ENCODE measurements at places on chromosomes 7 and 10.

DNA sequence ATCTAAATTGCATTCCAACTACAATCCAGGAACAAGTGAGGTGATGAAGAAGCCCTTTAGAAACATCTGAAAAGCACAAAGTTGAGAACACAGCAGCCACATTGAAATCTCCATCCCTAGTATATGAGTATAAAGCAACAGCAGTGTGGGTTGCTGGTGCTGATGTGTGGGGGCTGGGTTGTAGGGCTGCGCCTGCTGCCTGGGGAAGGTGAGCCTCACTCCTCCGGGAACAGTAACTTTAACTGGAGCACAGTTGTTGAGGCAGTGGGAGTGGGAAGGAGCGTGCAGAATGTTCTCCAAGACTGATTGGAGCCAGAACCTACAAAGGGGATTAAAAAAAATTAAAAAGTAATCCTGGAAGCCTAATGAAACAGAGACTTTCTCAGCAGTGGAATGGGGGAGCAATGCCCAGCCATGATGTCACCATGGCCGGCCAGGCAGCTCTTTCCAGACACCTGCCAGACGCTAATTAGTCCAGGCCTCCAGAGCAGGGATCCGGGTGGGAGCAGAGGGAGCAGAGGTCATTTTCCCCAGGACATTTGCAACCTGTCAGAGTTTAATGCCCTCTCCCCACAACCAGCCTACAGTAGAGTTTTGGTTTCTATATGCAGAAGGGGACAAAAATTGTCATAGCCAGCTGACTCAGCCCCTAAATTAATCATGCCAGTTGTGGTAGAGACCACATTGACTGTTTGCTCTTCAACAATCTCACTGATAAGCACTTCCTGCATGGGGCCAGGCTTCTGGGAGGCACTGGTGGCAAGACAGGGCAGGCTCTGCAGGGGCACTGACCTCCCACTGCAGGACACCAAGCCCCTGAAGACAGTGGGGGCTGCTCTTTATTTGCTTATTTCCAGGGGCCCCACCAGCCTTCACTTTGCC is 133.0 kb upstream of the ZNF32 start:
- no peak for DNase-seq

DNA sequence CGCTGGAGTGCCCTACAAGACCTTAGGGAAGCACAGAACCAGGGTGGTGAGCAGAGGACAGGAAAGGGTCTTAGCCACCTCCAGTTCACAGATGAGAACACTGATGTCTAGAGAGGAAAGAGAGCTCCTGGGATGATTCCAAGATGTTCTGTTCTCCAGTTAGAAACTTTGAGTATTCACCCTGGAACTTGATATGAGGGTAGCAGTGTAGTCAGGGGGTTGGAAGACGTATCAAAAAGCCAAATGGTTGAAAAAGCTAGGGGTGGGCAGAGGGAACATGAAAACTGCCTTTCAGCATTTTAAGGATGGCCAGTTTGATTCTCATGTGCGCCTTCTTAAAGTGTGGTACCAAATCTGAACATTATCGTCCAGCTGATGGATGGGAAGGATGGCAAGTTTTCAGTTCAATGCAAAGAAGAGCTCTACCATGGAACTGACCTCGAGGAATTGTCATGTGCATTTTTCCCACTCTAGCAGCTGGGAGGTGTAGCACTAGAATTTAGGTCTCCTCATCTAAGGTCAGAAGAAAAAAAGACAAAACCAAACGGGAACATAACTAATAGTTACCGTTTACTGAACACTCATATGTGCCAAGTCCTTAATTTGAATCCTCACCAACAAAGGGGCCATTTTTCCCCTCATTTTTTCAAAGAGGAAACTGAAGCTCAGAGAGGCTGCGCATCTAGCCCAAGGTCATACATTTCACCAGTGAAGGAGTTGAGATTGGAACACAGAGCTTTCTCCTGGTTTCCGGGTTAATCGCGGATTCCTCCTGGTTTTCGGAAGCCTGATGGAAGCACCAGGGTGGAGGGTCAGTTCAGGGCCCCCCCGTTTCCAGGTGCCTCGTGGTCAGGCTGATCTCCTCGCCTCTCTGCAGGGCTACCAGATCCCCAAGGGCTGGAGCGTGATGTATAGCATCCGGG is 6.0 kb upstream of the CYP26A1 start:
- DNase-seq = no peak

- no peak for DNase-seq
Observed at GRCh38 chr7:132751244-132751647, 175.0 kb upstream of the PLXNA4 start.

DNA sequence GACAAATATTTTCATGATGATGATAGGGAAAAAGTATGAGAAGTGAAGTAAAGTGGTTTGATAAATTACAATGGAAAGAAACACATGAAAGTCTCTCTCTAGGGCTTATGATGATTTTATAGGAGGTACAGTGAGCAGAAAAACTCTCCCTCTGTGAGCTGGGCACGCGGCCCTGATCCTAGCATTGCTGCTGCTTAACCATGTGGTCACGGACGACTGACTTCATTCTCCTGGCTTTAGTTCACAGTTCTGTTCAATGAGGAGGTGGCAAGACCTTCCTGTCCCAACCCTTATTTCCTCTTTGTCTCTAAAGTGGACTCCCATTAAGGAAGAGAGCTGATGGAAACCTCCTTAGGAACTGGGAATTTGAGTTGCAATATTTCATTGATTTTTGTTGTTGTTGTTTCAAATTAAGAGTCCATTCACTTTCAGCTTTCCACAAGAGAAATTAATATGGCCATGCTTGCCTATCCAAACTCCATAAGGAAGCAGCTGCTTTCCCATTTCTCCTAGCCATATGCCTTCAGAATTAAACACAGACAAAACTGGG is 8.2 kb upstream of the PON3 start:
- peak; percentile 67 for DNase-seq

- no peak for DNase-seq
Observed at GRCh38 chr7:28759475-28759971, 198.6 kb downstream of the TRIL start.

- DNase-seq = no peak
Observed at GRCh38 chr10:96482815-96483588, 30.7 kb downstream of the TLL2 start.

DNA sequence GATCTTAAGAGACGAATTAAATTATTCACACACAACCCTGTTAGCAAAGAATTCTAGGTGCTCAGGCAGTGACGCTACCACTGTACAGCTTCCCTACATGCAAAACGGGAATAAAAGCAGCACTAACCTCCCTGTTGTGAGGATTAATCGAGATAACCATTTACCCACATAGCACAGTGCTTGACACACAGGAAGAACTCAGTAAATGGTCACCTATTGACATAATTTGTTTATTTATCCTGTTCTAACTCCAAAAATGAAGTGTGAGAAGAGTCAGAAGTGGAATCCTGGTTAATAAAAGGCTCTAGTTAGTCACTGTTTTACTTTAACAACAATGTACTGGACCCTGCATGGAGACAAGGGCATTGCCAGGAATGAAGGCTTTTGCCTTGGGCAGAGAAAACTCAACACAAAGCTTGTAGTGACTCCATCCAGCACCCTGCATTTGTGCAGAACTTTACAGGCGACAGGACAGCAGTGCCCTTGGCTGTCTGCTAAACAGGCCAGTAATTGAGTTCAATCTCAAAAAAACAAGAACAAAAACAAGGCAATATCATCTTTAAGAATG is 103.8 kb downstream of the SORBS1 start:
- no peak for DNase-seq

DNA sequence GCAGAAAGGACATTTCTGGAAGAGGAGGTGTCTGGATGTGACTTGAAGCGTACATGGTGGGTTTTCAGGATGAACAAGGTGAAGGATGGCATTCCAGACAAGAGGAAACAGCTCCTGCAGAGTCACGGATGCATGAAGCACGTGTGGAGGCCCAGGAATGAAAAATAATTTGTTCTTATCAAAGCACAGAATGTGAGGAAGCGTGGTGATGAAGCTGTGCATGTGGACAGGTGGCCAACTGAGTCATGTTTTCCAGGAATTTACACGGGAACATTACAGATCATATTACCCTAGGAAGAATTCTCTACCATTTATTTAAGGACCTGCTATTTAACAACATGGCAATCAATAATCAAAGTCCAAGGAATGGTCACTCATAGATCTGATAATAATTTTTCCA is 413.2 kb upstream of the KLF6 start:
- DNase-seq = no peak

DNA sequence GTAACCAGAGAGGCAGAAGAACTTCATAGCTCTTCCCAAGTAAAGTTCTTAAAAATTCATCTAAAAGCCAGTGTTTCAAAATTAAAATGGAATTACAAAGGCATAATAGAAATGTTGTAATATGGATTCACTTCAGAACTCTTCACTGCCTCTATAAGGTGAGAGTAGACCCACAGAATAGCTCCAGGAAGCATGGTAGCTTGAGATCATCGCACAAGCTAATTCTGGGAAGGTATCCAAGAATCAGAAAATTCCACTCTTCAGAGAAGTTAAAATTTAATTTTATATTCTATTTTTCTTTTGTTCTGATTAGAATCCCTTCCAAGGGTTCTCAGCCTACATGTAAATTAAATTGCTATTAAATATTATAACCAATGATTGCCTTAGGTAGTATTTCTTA is 1.5 kb upstream of the DHX32 start:
- no peak for DNase-seq

DNA sequence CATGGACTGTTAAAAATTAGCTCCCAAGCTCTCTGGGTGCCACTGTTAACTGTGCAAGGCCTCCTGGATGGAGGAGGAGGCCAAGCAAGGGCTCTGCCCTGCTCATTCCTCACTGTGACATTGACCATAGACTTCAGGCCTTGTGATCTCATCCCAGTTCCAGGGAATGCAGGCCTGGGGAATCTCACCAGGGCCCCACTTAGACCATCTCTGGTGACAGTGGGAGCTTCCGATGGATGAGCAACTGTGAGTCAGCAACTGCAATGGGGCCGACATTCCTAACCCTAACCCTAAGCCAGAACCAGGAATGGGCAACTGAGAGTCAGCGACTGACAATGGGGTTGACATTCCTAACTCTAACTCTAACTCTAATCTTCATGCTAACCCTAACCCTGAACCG is 50.4 kb upstream of the MSMB start:
- DNase-seq = no peak

DNA sequence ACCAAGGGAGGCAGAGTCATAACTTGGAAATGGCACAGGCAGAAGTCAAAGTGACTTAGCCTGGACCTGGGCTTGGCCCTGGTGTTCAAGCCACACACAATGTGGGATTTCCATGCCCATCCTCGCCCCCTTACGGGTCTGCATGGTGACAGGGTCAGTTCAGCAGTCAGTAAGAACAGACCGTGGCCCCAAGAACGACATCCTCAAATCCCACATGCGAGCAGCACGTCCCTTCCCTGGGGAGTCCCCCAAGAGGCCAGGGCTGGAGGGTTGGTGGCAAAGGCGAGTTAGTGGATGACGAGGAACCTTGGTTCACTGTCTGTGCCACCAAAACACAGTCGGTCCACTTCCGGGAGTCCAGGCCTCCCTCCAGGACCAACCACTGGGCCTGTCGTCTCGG is 93.3 kb upstream of the MGMT start:
- no peak for DNase-seq

DNA sequence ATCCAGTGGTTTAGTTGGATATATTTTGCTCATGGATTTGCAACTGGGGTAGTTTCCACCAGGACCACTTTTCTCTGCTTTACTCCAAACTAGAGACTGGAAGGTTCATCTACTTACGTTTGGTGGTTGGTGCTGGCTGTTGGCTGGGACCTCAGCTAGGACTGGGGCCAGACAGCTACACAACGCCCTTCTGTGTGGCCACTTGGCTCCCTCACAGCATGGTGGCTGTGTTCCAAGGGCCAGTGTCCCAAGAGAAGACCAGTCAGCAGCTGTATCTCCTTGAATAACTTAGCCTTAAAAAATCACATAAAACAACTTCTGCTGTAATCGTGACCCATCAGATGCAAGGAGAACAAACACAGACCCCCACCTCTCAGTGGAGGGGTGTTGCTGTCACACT is 4.2 kb upstream of the KCNH2 start:
- DNase-seq = no peak

- no peak for DNase-seq
Observed at GRCh38 chr10:71613261-71613777, 106.3 kb downstream of the C10orf105 start.

GRCh38 chr7:2405601-2406345 is 2.4 kb downstream of the CHST12 start:
- DNase-seq = no peak

DNA sequence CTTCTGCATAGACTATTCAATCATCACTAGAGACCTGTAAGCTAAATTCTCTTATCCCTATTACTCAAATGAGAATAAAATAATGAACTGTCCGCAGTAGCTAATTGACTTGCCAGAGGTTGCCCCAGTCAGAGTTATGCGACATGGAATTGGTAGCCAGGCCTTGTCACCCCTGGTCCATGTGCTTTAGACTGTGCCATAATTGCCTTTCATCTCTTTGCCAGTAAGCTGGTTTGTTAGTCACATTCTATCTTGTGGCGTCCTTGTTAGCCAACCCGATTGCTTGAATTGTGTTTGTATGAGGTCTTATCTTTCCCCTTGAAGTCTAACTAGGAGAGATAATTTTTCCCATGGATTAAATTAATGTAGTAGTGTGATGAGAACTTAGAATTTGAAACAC is 262.6 kb downstream of the CSTF2T start:
- DNase-seq = no peak

- DNase-seq = no peak
Observed at GRCh38 chr7:46195934-46196333, 274.9 kb upstream of the IGFBP3 start.

DNA sequence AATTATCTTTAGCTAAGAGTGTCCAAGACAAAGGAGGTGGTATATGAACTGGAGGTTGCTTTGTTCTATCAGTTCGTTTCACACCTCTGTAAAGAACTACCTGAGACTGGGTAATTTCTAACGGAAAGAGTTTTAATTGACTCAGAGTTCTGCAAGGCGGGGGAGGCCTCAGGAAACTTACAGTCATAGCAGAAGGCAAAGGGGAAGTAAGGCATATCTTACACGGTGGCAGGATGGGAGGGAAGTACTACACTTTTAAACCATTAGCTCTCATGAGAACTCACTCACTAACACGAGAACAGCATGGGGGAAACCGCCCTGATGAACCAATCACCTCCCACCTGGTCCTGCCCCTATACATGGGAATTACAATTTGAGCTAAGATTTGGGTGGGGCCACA is 1202.3 kb upstream of the LRRTM3 start:
- no peak for DNase-seq

GRCh38 chr7:129373651-129374428 is 60.4 kb upstream of the STRIP2 start:
- DNase-seq = no peak

DNA sequence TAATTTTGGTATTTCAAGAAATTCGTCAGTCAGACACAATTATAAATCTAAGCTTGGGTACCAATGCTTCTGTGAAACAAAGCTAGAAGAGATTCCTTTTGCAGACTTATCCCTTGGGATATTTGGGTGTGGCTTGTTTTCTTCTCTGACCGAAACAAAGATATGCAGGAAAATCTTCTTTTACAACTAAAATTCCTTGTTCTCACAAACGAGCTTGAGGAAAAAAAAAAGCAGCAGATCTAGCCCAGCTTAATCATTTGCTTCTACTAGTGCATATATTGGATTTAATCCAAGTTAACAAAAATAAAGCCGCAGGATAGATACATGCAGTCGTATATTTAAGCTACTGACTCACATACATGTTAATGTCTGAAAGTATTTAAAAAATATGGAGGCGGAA is 104.2 kb downstream of the PRTFDC1 start:
- DNase-seq = no peak

Measured in DMS153 (cell line).